ENCODE measurements at places on chromosomes 7 and 10.

GRCh38 chr10:103184615-103185014 is 8.5 kb downstream of the NT5C2 start:
- DNase-seq, result no peak

- no peak for DNase-seq
Observed at GRCh38 chr7:25906003-25906402, 246.0 kb upstream of the NFE2L3 start.

- DNase-seq, result no peak
Observed at GRCh38 chr10:113020475-113020753, 70.4 kb downstream of the TCF7L2 start.

GRCh38 chr7:78587443-78588044 is 789.0 kb downstream of the PHTF2 start:
- peak; percentile 22 for DNase-seq

DNA sequence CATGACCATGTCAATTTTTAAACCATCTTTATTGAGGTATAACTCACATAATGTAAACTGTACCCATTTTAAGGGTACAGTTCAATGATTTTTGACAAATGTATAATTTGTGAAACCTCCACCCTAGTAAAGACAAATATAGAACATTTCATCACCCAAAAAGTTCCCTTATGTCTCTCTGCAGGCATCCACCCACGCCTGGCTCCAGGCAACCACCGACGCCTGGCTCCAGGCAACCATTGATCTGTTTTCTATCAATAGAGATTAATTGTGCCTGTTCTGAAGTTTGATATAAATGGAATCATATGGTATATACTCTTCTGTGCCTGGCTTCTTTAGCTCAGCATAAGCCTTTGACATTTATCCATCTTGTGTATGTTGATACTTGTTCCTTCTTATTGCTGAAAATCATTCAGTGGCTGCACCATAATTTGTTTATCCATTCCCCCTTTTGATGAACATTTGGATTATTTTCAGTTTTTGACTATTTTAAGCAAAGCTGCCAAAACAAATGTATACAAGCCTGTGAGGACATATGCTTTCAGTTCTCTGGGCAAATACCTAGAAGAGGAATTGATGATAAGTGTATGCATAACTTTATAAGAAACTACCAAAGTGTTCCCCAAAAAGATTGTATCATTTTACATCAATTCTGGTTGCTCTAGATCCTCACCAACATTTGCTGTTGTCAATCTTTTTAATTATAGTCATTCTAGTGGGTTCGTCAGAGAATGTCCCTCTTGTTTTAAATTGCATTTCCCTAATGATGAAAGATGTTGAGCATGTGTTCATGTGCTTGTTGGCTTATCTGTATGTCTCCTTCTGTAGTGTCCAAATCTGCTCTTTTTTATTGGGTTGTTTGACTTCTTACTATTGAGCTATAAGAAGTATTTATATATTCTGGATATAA is 55.7 kb upstream of the HECTD2 start:
- no peak for DNase-seq

DNA sequence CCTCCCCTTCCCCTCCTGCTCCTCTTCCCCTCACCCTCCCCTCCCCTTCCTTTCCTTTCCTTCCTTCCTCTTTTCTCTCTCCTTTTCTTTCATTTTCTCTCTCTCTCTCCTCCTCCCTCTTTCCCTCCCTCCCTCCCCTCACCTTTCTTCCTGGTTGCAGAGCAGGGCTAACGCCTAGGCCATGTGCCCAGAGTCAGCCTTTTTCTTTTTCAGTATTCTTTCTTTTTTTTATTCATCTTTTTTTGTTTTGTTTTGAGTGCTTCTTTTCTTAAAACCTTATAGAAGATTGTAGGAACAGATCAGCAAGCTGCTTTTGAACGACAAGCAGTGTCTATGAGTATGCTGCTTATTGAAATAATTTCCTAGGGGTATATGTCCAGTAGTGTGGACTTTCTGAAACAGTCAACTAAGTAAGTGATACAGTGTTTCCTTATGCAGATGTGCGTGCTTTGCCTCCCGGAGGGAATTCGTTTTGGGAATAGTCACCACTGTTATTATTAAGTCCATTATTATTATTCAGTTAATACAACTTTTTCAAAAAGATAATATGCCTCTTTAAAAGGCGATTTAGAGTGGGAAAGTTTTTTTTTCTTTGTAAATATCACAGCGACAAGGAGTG is 219.2 kb downstream of the CAMK1D start:
- DNase-seq, result no peak

DNA sequence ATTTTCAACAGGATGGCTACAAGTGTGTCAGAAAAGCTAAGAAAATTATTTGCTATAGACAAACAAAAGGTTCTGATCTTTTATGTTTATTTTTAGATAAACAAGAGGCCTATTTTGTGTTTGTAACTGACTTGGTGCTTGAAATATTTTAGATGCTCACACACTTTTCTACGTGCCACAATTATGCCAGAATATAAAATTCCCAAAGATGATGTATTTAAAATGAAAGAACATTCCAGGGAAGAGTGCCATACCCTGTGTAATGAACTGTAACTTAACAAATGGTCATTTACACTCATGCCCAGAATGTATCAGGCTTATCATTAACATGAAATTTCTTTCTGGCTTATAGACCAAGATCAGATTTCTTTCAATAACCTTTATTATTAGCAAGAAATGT is 144.9 kb upstream of the MTPN start:
- DNase-seq, result no peak

All from cardiac fibroblast (primary cell).